A673 (cell line): ENCODE measurements at places on chromosomes 4 and X. TPM values are rescaled to one million over a fixed set of nuclear protein-coding genes. Genes with fewer than 3 reads are reported as not detected.

The PALLD gene
- 44.1 and 58.7 TPM in 2 replicates for total RNA-seq

The UGT2B10 gene
- not detected in 2 replicates for total RNA-seq

The CT45A3 gene
- not detected in 2 replicates for total RNA-seq

The PLAC1 gene
- total RNA-seq = 0.43 and 0.87 TPM in 2 replicates
